WERI-Rb-1 (cell line): ENCODE measurements at places on chromosomes 1 and 21.

DNA sequence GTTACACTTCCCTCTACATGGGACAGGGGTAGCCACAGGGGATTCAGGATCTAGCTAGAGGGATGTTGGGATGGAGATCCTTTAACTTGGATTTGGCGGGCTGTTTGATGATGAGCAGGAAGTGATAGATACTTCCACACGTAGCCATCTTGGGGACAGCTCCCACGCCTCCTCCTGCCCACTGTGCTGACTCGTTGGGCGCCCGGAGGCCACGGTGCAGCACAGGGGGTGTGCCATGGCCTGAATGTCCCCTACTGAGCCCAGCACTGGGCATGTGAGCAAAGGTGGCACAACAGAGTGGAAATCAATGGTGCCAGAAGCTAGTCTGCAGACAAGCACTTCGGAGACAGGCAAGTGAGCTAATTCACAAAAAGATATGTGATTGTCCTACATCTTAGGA is 31.6 kb upstream of the CCSAP start:
- DNase-seq, result no peak

GRCh38 chr1:164640686-164641352 is 81.8 kb downstream of the PBX1 start:
- DNase-seq, result no peak

DNA sequence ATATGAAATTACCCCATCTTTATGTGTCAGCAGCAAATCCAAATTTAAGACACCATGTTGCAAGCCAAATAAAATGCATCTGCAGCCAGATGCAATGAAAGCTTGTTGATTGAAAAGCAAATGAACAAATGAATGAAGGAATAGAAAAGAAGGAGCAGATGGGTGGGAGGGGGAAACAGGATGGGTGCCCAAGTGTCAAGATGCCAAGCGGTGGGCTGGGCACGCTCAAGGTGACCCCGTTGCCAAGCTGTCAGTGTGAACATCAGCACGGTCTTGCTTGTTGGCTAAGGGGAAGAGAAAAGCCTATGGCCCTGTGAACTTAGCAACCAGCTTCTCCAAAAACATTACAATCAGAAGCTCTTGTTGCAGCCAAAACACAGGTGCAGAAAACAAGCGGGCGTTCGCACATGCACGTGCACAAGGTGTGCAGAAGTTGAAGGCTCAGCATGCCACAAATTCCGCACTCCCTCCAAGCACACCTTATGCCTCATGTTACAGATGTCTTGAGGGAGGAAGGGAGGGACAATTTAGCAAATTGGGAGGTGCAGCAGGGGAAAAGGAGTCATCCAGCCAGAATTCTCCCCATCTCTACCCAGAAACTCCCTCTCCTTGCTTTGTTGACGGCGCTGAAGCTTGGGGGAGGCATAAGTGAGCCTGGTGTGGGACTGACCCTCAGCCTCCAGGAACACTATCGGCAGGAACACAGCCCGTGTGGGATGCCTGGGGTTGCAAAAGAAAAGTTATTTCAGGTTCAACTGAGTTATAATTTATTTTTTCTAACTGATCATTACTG is 62.4 kb downstream of the HIVEP3 start:
- no peak for DNase-seq

DNA sequence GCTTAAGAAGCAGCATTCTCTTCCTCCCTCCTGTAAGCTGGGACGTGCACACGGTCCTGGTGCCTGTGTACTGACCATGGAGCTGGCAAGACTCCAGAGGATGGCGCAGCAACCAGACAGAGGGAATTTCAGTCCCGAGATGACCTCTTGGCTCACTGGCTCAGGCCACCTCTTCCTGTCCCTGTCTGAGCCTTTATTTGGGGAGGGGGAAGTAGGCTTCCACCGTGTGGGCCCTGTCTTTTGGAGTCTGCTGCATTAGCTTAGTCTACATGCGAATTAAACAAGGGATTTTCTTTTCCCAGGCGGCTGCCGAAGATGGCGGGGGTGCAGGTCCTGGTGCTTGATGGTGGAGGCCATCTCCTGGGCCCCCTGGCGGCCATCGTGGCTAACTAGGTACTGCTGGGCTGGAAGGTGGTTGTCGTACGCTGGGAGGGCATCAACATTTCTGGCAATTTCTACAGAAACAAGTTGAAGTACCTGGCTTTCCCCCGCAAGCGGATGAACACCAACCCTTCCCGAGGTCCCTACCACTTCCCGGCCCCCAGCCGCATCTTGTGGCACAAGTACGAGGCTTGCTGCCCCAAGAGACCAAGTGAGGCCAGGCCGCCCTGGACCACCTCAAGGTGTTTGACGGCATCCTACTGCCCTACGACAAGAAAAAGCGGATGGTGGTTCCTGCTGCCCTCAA is 10.2 kb downstream of the IL24 start:
- DNase-seq, result peak; percentile 91

- DNase-seq, result no peak
Measured at GRCh38 chr1:41802532-41803501, 115.9 kb downstream of the HIVEP3 start.

DNA sequence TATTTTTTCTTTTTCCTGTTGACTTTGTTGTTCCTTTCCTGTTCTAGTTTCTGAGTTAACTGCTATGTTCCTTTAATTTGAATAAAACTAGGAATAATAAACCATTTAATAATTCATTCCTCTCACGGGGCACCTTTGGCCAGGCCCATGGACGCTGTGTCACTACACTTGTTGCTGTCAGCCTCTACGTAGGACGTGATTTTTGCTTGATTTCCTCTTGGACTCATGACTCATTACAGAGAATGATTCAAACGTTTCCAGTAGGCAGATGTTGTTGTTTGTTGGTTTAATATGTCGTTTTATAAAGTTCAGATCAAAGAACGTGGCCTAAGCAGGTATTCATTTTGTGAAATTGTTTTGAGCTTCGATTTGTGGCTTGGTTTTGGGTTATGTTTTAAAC is 9.1 kb upstream of the SLC19A1 start:
- no peak for DNase-seq

- DNase-seq, result no peak
Measured at GRCh38 chr1:23864801-23865542, 3.1 kb downstream of the FUCA1 start.
